ENCODE measurements at places on chromosomes 5 and 9.

DNA sequence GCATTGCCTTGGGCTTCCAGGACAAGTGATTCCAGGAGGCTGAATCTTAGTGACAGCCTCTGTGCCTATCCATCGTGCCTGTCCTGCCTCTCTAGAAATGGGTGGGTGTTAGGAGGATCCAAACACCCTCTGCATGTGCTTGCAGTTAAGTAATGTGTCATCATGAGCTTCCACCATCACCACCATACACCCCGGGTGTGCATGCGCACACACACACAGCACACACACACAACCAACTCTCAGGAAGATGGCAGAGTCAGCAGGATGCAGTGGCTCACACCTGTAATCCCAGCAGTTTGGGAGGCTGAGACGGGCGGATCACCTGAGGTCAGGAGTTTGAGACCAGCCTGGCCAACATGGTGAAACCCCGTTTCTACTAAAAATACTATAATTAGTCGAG is 22.8 kb upstream of the CERCAM start:
- DNase-seq, result no peak

DNA sequence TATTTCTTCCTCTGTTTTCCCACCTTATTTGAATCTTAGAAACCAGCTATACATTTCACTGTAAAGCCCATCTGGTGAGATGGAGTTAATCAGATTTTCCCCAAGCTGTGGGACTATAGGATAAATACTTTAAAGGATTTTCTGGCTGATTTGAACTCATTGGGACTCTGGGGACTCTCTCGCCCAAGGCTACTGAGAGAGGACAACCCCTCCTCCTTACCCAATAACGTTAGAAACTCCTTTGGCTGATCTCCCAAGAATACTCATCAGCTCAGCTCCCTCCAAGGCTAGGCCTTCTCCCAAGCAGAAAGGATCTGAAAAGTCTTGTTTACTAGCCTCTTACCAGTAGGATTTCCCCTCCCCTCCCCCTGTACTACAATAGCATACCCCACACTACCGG is 1.5 kb upstream of the GLRA1 start:
- DNase-seq, result no peak

DNA sequence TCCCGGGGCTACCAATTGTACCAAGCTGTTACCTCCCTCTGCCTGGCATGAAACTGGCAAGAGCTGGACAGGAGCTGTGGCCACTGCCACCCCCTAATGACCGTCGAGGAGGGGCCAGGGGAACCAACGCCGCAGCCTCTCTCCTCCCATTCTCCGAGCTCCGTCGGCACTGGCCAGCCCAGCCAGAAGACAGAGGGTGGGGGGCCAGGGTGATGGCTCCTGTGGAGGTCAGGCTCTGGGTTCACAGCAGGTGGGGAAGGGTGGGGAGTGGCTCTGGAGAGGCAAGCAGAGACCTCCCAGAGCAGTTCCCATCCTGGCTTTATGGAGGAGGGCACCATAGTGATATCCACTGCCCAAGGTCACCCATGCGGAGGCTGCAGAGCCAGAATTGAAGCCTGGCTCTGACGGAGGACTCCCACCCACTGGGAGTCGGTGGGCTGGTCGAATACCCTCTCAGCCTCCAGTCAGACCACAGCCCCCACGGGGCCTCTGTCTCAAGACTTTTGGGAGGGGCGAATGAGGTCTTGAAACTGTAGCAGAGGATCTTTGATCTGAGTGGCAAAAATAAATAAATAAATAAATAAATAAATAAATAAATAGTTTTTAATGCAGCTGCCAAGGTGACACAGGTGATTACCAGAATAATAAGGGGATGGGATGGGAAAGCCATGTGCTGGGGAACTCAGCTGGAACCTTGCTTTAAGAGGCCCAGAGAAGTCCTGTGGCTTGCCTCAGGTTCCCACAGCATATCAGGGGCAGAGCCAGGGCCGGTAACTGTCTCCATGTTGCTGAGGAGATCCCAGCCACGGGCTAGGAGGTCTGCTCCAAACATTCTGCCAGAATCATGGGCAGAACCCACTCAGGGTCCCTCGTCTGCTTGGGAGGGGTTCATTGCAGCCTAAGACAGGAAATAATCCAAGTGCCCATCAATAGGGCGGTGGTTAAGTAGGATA is 42.5 kb upstream of the NEURL1B start:
- DNase-seq, result no peak

DNA sequence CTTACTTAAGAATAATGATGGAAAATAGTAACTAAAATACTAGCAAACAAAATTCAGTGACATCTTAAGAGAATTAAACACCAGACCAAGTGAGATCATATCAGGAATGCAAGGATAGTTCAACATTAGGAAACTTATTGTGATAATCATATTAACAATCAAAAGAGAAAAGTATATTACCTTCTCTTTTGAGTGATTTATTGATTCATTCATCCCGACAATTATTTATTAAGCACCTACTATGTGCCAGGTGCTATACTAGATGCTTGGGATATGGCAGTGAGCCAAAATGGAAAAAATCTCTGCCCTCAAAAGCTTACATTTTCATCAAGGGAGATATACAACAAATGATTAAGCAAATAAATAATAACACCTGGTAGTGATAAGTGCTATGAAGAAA is 23.7 kb upstream of the PURA start:
- DNase-seq, result no peak

GRCh38 chr5:181243018-181243563 is 615 bp downstream of the RACK1 start:
- DNase-seq, result no peak

- no peak for DNase-seq
These were observed 226.5 kb upstream of the TUT7 start for GRCh38 chr9:86580688-86581087.

DNA sequence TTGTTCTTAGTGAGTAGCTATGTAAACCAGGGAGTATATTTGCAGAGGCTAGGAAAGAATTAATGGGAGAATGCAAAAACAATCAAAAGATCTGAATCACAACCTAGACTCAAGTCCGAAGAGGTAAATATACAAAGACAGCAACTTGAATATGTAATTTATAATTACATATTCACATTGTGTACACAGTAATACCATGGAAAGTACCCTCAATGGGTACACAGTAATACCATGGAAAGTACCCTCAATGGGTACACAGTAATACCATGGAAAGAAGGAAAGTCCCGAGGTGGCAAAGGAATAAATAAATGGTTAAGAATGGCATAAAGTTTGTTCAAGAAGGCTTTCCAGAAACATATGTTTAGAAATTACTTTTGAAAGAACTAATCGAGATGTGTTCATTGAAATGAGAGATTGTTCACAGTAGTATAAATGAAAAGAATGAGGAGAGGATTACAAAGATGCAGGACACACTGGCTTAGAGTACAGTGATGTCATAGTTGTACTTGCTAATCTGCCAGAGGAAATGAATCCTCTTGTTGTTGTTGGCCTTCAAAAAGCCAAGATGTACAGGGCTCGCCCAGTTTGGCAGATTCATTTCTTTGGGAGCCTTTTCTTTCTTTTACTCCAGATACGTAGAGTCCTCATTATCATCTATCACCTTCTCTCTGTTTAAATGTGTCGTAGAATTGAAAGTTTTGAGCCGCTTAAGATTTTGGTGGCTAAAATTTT is 116.0 kb downstream of the UNC13B start:
- no peak for DNase-seq

Measured in GM10248 (cell line).